Activated CD4-positive, alpha-beta T cell treated with anti-CD3 and anti-CD28 coated beads, Interleukin-2, amount 10 ng/mL, durations not matched to agents 7 days and 5 days (primary cell): ENCODE measurements at places on chromosomes 12 and 14. TPM values are rescaled to one million over a fixed set of nuclear protein-coding genes. Genes with fewer than 3 reads are reported as not detected.
A peak's percentile ranks its signal among the peaks of the same experiment; 100 is the strongest.

GRCh38 chr14:57389646-57390036 lies 745 bp upstream of the NAA30 start:
- H3K36me3 ChIP-seq, result peaks cover 14% of the 10 kb centered on the region
- peak overlapping the region; percentile 93 for H3K4me3 ChIP-seq
- no peak for DNase-seq

GRCh38 chr14:64968167-64968566 lies 4.0 kb downstream of the RAB15 start:
- no peak for DNase-seq
- peaks cover 13% of the 10 kb centered on the region for H3K4me1 ChIP-seq
- no peaks in the 10 kb centered on the region for H3K27me3 ChIP-seq
- no peak overlapping the region for H3K4me3 ChIP-seq

- H3K4me1 ChIP-seq, result peaks cover 33% of the 10 kb centered on the region
- peaks cover 78% of the 10 kb centered on the region for H3K36me3 ChIP-seq
- no peaks in the 10 kb centered on the region for H3K27me3 ChIP-seq
- no peak for DNase-seq
- H3K27ac ChIP-seq, result peak overlapping the region; percentile 64
Measured at GRCh38 chr14:91282954-91283645, 38.6 kb upstream of the GPR68 start.

GRCh38 chr12:50282721-50283228 lies 545 bp downstream of the LIMA1 start:
- H3K36me3 ChIP-seq, result no peaks in the 10 kb centered on the region
- peak overlapping the region; percentile 90 for H3K27ac ChIP-seq
- peak overlapping the region; percentile 87 for H3K4me3 ChIP-seq
- peaks cover 11% of the 10 kb centered on the region for H3K27me3 ChIP-seq

DNA sequence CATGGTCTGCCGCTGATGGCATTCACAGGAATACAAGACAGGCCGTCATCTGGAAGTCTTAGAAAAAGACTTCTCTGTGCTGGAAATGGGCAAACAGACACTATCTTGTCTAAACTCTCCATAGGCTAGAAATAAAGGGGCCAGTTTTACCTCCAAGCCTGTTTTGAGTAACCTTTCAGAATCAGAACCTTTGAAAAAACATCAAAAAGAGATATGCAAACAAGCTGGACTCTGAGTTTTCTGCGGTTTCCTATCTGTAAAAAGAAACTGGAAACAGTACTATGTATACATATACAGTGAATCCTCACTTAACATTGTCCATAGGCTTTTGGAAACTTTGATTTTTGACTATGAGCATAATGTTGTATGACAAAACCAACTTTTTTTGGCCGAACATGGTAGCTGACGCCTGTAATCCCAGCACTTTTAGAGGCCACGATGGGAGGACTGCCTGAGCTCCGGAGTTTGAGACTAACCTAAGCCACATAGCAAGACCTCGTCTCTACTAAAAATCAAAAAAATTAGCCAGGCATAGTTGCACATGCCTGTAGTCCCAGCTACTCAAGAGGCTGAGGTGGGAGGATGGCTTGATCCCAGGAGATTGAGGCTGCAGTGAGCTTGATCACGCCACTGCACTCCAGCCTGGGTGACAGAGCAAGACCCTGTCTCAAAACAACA lies 92.9 kb upstream of the MAX start:
- H3K36me3 ChIP-seq, result peaks cover 3% of the 10 kb centered on the region
- H3K27ac ChIP-seq, result no peak overlapping the region
- peaks cover 8% of the 10 kb centered on the region for H3K4me1 ChIP-seq
- H3K4me3 ChIP-seq, result no peak overlapping the region
- H3K27me3 ChIP-seq, result no peaks in the 10 kb centered on the region
- no peak for DNase-seq

DNA sequence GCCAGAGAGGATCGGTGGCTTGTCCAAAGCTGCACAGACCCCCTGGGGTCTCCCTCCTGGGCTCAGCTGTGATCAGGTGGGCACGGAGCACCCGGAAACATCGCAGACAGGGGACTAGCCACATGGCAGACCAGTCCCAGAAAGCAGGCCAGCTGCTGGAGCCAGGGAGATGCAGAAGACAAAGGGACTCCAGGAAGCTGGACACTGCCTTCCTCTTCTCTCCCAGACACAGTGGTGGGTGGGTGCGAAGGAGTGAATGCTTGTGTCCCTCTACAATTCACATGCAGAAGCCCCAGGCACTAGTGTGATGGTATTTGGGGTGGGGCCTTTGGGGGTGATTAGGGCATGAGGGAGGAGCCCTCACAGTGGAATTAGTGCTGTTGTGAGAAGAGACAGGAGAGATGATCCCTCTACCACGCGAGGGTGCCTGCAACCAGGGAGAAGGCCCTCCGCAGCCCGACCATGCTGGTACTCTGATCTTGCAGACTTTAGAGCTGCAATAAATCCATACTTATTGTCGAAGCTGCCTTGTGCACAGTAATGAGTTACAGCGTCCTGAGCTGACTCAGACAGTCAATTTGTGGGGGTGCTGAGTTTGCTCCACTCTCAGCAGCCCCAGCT lies 95.2 kb downstream of the CALM1 start:
- no peak overlapping the region for H3K27ac ChIP-seq
- no peaks in the 10 kb centered on the region for H3K27me3 ChIP-seq
- DNase-seq, result no peak
- no peaks in the 10 kb centered on the region for H3K4me1 ChIP-seq
- no peak overlapping the region for H3K4me3 ChIP-seq
- H3K36me3 ChIP-seq, result no peaks in the 10 kb centered on the region

SIRT4 gene
- 1.8 TPM for total RNA-seq

SDSL gene
- total RNA-seq, result 3.6 TPM

ABCC9 gene
- not detected for total RNA-seq

SLC2A14 gene
- total RNA-seq, result 0.19 TPM
